NCI-H1048 (cell line): ENCODE measurements at places on chromosomes 3 and 15.

DNA sequence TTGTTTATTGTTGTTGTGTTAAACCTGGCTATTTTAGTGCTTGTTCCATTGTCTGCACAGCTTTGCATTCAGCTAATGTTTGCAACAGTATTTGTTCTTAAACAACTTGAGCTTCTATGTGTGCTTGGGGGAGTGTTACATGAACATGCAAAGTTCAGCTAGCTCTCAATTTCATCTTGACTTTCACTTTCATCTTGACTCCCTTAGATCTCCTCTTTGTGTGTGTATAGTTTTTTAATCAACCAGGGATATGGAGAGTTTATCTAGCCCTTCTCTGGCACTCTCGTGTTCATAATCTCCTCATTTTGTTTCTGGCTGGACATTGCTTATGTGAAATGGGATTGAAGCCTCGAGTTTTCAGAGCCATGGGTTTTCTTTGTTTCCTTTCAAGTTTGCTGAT, 212.4 kb upstream of the ZBTB20 start:
- no peak for DNase-seq

- no peak for DNase-seq
Observed at GRCh38 chr15:58566029-58566428, 134.2 kb downstream of the LIPC start.

DNA sequence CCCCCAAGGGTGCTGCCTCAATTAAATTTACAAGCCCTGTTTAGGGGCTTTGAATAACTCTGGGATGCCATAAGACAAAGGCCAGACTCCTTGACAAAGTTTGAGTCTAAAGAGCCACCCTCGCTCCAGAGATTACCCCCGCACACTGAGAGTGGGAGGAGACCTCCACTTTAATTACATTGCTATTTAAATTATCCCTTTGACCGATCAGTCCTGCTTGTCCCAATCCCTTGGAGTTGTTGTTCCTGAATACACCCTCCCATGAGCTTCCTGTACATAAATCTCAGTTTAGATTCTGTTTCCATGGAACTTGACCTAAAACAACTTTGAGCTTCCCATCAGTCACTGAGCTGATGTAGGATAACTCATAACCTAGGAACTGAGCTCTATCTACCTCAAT, 596.3 kb downstream of the PYDC2 start:
- no peak for DNase-seq

DNA sequence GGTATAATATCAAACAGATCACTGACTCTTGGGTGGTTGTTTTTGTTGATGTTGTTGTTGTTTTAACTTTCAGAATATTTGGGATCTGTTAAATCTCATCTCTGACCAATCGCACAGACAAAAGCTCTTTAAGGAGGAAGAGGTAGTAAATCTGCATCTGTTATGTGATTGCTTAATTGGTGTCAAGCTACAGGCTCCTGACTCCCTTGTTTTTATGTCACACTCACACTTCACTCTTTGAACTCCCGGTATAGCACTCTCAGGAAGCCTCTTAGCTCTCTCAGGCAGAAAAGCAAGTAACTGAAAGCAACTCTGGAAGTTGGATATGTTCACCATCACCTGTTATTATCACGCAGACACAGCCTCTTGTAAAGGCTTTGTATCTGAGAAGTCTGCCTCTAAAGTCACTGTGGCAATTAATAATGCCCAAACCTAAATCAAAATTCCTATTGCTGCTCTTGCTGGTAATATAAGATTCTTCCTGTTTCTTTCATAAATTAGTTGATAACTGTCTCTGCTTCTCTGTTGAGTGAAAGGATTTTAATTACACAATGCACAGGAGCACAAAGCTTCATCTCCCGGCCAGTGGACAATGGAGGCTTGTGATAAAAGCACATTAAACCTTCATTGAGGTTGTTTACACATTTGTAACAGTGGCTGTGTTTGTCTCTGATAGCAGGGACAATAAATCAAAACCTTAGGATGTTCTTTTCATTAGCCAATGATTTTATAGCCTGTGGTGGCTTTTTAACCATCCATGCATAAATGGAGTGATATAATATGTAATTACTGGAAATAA, 576.7 kb downstream of the MFSD1 start:
- DNase-seq, result no peak

DNA sequence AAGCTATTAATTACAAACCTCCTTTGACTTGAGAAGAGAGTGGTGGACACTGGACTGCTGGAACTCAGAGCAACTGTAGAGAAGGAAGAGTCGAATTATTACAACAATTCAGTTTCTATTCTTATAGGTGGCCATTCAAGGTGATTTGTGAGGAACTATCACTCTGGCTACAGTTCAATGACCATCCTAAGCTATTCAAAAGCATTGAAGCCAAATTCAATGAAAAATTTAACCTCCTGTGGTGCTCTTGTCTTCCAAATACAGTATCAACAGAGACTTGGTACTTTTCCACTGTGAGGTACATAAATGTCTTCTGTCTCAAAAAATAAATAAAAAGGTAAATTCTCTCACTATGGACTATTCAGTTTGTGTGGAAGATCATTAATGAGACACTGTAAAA, 513.3 kb upstream of the SEMA6D start:
- no peak for DNase-seq

DNA sequence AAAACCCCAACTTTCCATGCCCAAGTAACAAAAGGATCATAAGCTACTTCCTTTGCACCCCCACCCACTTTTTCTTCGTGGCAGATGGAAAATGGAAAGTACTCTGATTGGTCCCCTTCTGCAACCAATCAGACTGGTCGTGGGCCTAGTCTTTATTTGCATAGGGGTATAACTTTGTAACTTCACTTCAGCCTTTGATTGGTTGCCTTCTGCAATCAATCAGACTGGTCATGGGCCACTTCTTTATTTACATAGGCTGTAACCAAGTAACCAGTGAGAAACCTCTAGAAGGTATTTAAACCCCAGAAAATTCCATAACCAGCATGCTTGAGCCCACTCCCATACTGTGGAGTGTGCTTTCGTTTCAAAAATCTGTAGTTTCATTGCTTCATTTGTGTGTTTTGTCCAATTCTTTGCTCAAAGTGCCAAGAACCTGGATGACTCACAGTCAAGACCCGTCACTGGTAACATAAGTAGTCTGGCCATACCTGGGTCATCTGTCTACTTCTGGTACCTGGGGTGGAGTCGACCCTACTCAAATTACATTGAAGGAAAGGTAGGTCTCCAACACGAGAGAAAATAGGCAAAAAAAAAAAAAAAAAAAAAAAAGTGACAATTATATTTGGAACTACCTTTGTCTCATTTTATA, 41.9 kb downstream of the CMTM8 start:
- no peak for DNase-seq

- no peak for DNase-seq
Observed at GRCh38 chr3:12629560-12629959, 34.4 kb downstream of the RAF1 start.
